ENCODE measurements at places on chromosomes 7 and 10.

- DNase-seq: no peak
Measured at GRCh38 chr10:105967256-105967655, 1197.2 kb downstream of the SORCS1 start.

GRCh38 chr10:132228616-132229015 lies 41.9 kb downstream of the DPYSL4 start:
- DNase-seq: no peak

DNA sequence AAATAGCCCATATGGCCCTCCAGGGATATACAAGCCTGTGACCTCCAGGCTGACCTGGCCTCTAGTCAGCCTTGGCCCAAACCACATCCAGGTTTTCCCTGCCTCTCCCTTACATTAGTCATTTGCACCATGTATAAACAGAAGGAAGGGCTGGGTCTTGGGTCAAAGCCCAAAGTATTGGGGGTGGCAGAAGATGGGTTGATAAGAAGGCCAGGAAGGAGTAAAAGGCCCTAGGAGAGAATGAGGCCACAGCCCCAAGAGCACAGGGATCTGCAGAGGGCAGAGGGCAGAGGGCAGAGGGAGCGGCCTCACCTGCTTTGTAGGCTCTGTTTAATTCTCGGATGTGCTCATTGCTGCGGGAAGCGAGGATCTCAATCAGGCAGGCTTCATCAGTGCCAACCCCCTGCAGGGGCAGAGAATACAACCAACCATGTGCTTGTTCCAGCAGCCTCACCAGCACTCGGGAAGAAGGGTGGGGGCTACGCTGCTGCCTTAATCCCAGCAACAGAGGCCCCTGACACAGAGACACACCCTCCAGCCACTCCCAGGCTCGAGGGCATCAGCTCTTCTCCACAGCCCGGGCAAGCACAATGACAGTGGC lies 31.3 kb downstream of the PLAC9 start:
- DNase-seq: peak; percentile 94

DNA sequence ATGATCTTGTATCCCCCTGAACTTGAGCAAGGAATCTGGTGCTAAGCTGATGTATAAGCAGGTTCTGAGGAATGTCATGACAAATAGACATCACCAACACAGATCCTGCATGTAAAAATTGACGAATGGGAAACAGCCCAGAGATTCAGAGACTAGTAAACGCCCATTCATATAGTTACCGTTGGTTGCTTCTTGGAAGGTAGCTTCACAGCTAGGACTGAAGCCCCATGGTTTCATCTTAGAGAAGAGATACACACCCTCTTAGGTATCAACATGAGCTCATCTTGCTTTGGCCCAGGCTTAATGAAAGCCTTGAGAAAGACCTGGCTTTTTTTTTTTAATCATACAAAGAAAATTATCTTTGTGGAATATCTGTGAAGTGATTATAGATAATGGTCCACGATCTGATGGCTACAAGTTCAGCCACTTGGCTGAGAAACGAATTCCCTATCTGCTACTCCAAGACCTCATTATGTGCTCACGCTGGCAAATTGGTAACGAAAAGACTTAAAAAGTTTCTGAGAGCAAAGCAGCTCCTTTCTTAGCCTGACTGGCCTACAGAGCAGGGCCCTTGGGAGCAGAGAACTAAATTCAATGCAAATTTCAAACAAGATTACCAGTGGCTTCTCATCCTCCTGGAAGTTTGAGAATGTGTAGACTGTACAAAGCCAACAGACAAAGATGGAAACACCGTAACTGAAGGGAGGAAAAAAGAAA lies 181.1 kb downstream of the NRP1 start:
- no peak for DNase-seq

GRCh38 chr7:102096706-102097427 lies 189.8 kb upstream of the SH2B2 start:
- DNase-seq: no peak

Measured in EL (cell line).